ENCODE measurements at places on chromosomes 7 and 10. TPM values are rescaled to one million over a fixed set of nuclear protein-coding genes. Genes with fewer than 3 reads are reported as not detected.

- no peak for DNase-seq
Observed at GRCh38 chr10:78302739-78302988, 269.0 kb downstream of the RPS24 start.

GRCh38 chr7:91814189-91814588 lies 66.3 kb downstream of the MTERF1 start:
- no peak for DNase-seq

DNA sequence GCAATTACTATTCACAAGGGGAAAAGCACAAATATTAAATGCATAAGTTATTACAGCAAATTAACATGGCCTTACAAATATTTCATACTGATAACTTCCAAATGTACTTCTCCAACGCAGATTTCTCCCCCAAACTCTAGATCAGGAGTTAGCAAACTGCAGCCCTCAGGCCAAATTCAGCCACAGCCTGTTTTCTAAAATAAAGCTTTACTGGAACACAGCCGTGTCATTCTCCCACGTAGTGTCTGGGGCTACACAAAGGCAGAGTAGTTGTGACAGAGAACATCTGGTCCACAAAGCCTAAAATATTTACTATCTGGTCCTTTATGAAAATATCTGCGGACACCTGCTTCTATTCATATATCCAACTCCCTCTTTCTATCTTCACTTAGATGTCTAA lies 151.8 kb upstream of the AHR start:
- no peak for DNase-seq

The MDFIC gene
- total RNA-seq: 27.7 TPM

Measured in vagina (tissue), 2 donors.